ENCODE measurements at places on chromosomes 12 and 14. TPM values are rescaled to one million over a fixed set of nuclear protein-coding genes. Genes with fewer than 3 reads are reported as not detected.

BAZ1A gene
- 43.6 TPM for total RNA-seq

CCDC38 gene
- not detected for total RNA-seq

TPPP2 gene
- total RNA-seq: not detected

KIF26A gene
- not detected for total RNA-seq

KRT1 gene
- total RNA-seq: not detected

DNA sequence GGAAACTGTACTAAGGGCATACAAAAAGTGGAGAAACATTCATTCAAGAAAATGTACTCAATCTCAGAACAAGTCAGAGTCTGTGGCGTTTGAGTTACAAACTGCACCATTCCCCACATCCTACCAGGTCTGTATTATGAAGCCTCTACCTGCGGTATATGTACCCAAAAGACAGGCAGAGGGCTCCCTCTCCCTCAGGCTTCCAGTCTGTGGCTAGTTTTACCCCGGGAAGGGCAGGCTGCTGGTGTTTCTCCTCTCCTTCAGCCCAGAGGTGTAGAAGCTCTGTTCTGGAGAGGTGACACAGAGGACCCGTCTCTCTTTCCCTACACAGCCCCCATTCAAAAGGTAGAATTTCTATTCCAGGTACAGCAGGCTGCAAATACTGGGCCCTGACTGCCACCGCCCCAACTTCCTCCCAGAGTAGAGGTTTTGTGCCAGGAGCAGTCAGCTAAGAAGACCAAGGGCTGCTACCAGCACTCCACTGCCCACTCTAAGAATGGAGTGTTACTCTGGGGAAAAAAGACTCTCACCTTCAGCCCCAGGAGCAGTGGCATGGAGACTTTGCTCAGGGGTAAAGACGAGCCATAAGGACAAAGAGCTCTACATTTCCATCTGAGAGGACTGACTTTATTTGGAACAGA, 39.4 kb downstream of the PARP11 start:
- no peak for DNase-seq

DNA sequence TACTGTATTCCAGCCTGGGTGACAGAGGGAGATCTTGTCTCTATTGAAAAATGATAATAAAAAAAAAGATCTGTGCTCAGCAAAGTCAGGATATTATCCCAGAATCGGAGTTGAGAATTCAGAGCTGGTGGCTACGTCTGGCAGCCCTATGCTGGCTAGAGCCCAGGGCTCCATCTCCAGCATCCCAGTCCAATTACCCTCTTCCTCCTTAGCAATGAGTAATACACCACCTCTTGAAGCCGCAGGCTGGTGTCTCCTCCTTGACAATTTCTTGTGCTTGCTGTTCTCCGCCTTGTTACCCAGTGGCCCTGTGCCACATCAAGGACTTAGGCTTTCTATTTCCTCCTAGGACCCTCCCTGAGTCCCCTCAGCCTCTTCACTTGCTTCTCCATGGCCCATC, 38.4 kb upstream of the DDX11 start:
- no peak for DNase-seq

GRCh38 chr14:105666420-105666819, 140.0 kb downstream of the TMEM121 start:
- no peak for DNase-seq

- DNase-seq: no peak
Measured at GRCh38 chr12:113244478-113244958, 23.3 kb downstream of the TPCN1 start.

- DNase-seq: no peak
Measured at GRCh38 chr12:5268424-5269210, 163.3 kb upstream of the NTF3 start.

DNA sequence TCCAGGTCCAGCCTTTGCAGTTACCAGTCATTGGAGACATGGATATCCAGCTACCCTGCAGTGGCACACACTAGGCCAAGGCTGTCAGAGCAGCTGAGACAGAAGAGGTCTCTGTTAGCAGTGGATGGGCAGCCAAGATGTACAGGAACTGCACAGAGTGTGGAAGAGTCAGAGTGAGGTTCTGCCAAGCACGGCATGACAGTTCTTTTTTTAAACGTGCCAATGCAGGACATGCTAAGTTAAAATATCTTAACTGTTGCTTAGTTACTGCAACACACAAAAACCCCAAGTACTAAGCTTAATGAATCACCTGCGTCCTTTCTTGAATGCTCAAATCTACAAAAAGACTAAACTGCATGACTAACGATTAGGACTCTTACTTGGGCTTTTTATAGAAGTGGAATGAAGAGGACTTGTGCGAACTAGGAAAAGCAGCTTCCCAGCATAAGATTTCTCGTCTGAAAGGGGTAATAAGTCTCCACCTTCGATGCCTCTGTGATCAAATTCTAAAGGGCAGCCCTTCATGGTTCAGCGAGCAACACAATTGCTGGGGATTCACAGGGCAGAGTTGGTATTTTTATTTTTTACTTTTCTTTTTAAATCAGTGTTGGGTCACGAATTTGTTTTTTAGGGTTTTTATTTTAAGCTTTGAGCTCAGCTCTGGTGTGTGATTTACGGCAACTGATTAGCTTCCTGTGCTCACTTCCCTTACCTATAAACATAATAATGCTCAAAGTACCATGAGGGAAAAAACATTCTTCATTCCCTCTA, 20.6 kb downstream of the MAPK1IP1L start:
- peak; percentile 94 for DNase-seq

GRCh38 chr14:93960108-93960475, 16.3 kb downstream of the ASB2 start:
- peak; percentile 4 for DNase-seq

- DNase-seq: no peak
Measured at GRCh38 chr12:122732170-122732569, 1.5 kb upstream of the HCAR1 start.

DNA sequence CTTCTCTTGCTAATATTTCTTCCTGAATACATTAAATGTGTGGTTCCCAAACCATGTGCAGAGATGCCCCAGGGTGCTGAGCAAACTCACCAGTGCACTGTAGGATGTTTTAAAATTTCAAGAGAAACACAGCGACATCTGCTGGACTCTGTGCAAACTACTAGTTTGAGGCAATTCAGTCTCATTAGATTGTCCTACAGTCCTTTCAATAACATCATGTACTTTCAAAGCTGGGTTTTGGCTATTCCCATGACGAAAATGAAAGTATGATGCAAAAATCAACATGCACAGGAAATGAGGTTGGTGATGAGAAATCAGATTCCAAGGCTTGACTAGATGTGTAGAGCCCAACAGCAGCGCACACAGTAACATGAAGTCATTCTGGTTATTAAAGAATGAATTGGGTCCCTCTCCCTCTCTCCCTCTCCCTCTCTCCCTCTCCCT, 66.3 kb downstream of the CLIP1 start:
- DNase-seq: peak; percentile 78

- DNase-seq: no peak
Measured at GRCh38 chr12:96361074-96361473, 39.2 kb downstream of the CDK17 start.
